Kasumi-1 (cell line): ENCODE measurements at places on chromosomes 6 and 20.

DNA sequence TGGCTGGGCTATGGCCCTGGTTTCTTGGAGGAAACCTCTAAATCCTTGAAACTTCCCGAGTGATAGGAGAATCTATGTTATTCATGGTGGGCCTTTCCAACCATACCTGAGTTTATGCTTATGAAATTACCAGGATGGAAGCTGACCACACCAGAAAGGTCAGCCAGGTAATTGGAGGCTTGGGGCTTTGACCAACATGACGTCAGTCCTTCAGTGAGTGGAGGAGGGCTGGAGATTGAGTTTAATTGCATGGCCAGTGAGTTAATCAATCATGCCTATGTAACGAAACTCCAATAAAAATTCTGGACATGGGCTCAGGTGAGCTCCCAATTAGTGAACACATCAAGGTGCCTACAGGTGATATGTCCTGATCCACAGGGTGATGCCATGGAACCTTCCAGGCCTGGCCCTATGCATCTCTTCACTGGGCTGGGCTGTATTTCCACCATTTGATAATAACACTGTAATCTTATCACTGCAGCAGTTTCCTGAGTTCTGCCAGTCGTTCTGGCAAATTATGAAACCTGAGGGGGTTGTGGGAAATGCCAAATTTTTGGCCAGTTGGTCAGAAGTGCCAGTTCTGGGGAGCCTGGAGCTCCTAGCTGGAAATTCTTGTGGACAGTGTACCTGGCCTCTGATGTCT is 106.5 kb downstream of the CDH26 start:
- DNase-seq: no peak

- no peak for DNase-seq
Observed at GRCh38 chr20:50037123-50037522, 54.3 kb downstream of the SNAI1 start.

GRCh38 chr6:133681891-133682290 is 207.0 kb upstream of the TCF21 start:
- no peak for DNase-seq

DNA sequence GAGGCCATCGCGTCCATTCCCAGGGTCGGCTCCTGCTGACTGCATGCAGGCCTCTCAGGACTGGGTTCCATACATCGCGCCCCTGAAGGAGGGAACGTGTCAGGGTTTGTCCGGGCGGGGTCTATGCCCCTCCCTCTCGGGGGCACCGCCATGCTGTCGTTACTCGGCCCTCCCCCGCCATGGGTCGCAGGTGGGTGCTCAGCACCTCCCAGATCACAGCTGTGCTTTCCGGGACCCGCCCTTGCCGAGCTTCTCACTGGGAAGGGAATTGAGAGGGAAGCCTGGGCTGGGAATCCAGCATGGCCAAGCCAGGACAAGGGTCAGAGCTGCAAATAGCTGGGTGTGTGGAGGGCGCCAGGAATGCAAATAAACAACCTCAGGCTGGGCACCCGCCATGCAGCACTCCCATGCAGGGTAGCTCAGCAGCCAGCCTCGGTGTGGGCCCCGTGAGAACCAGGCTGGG is at the start of gene FRMD1:
Gene FRMD1, minus strand, starts transcription at position 270 of the 463 bp plus-strand sequence. Its CDS starts 118 bp downstream, at position 152.
- no peak for DNase-seq

DNA sequence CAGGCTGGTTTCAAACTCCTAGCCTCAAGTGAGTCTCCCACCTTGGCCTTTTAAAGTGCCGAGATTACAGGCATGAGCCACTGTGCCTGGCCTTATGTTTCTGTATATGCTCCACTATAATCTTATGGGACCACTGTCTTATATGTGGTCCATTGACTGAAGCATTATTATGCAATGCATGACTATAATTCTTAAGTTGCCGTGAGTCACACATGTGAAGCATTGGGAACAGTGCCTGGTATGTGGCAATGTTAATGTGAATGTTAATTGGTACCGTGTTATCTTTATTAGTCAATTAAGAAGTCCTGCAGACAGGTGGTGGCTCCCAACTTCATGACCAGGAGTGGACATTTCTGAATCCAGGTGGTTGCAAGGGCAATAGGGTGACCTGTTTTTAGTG is 14.7 kb upstream of the ASXL1 start:
- DNase-seq: no peak

- no peak for DNase-seq
Observed at GRCh38 chr6:85892346-85892745, 249.7 kb upstream of the SYNCRIP start.

DNA sequence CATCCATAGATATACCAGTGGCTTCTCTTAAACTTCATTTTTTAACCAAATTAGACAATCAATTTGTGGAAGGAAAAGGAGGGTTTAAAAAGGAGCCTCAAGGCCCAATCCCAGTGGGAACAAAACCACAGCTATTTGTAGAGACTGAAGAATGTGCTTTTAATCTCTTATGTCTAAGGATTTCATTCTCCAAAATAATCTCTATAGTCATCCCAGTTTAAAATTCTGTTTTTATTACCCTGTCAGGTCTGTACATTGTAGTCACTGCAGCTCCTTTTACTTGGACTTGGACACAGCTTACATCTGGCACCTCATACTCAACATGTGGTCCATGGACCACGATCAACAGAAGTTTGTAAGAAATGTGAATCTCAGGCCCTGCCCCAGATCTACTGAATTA is 152.1 kb upstream of the STMND1 start:
- DNase-seq: no peak

DNA sequence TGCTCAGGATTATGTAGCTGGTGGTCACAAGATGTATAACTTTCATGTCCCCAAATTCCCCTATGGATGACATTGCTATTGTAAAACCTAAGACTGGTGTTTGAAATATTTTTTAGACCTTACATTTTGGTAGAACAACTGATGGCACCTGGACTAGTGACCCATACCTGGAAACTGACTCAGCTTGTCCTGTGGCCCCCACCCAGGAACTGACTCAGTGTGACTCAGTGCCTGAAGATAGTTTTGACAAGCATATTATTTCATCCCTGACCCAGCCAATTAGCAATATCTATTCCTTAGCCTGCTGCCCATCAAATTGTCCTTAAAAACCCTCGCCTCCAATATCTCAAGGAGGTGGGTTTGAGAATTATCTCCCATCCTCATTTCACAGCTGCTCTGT is 90.9 kb upstream of the GRIK2 start:
- DNase-seq: no peak

GRCh38 chr20:54025251-54025771 is 45.1 kb downstream of the BCAS1 start:
- no peak for DNase-seq

DNA sequence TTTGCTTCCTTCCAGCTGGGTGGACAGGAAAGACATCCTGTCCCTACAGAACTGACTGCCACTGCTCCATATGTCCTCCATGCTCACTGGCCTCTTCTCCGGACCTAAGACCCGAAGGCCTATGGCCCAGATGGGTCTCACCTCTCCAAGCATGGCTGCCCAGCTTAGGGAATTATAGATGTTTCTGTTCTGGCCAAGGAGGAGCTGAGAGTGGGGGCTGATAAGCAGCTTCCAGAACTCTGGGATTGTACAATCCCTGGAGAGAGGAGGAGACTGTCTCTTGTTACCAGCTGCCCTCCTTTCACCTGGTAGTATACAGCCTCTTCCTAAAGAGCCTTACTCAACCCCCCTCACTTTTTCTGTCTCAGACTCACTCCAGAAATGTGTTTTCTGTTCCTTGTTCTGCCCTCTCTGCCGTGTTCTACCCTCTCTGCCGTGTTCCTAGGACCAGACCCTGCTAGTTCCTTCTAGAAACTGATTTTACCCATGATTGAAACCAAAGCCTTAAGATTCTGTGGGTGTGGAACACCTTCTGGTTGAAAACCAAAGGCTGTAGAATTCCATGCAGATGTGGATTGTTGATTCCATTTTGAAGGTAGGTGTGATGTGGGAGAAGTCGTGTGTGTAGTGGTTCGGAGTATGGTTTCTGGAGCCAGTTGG is 28.7 kb downstream of the ANKS1A start:
- no peak for DNase-seq

GRCh38 chr6:120352491-120352890 is 981.8 kb downstream of the TBC1D32 start:
- no peak for DNase-seq

- peak; percentile 84 for DNase-seq
Observed at GRCh38 chr6:154156135-154156896, 117.3 kb downstream of the OPRM1 start.

GRCh38 chr6:137349856-137350830 is 131.0 kb upstream of the IFNGR1 start:
- DNase-seq: no peak

DNA sequence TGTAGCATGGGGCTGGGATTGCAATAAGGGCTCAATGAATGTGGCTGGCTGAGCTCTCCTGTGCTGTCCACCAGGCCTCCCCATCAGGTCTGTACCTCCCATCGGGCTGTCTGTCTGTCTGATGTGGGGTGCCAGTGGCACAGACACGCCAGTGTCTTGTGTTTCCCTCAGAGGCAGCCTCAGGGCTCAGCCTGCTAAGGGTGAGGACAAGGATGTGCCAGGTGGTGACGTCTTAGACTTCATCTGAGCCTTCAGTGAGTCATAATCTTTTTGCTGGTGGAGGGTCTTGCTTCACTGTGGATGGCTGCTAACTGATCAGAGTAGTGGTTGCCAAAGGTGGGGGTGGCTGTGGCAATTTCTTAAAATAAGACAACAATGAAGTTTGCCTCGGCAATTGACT is 194.7 kb downstream of the NRN1 start:
- no peak for DNase-seq

GRCh38 chr20:54127855-54128574 is 45.8 kb downstream of the CYP24A1 start:
- no peak for DNase-seq

GRCh38 chr6:37507077-37507476 is 7.4 kb upstream of the CCDC167 start:
- DNase-seq: no peak

GRCh38 chr6:5151955-5152401 is 66.8 kb downstream of the PPP1R3G start:
- DNase-seq: no peak

- peak; percentile 60 for DNase-seq
Observed at GRCh38 chr6:34521463-34522285, 34.5 kb downstream of the SPDEF start.

DNA sequence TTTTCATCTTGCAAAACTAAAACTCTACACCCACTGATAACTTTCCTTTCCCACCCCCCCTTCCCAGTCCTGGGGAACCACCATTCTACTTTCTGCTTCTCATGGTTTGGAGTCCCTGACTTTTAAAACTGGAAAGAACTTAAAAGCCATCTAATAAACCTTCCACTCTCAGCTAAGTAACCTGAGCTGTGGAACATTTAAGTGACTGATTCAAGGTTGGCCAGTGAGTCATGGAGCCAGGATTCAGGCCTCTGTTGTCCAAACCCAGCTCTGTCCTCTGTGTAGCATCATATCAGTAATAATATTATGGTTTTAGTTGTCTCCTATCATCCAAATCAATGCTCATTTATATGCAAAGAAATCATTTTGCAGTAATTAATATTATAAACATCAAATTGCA is 176.0 kb upstream of the NT5E start:
- DNase-seq: no peak

DNA sequence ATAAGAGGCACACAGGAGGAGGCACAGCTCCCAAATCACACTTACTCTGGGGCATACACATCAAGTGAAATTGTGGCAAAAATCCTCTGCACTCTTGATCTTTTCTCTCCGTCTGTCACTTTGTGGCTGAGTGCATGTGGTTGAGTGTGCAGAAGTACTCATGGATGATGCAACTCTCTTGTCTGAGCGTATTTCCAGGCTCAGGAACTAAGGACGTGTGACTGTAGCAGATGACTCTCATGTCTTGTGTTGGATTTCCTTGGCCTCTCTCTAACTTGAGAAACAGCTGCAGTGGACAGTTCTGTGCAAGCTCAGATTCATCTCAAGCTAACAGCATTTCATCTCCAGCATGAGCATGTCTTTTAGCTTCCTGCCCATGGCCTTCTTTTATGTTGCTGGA is 245.4 kb upstream of the FLRT3 start:
- peak; percentile 58 for DNase-seq

- no peak for DNase-seq
Observed at GRCh38 chr6:72219536-72219935, 333.2 kb downstream of the RIMS1 start.

DNA sequence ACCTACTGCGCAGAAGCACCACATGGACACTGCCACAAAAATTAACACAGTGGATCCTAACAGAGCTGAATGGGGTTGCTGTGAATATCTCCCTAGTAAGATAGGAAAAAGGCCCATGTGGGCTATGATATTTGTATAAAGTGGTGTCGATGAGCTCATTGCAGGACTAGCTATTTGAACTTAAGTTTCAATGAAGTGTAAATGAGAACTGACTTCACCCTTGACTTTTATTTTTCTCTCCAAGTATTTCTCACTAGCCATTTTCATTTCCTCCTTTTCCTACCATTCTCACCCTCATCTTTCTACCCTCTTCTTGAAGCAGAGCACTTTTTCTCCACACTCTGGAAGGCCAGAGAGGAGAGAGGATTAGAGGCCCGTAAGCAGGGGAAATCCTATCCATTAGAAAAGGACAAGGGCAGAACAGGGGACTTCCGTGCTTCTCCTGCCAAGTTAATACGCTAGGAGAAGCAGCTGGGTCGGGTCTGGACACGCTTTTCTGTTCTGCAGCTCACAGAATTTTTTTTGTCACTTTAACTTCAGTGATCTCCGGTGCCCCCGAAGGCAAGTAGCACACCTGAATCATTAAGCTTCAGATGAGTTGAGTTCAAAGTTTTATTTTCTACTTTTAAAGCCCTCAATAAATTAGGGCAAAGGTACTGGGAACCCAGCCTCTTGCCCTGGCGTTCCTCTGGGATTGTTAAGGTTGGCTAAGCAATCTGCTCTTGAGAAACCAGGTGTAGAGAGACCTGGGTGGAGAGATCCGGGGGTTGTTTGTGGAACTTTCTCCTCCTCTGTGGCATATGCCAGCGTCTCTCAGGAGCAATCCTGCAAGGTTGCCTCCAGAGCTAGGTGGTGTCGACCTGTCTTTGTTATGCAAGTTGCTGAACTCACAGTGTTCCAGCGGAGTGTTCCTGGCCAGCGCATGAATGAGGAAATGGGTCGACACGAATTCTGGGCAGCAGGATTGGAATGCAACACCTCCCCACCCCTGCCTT is 56.2 kb upstream of the ARID1B start:
- DNase-seq: no peak

DNA sequence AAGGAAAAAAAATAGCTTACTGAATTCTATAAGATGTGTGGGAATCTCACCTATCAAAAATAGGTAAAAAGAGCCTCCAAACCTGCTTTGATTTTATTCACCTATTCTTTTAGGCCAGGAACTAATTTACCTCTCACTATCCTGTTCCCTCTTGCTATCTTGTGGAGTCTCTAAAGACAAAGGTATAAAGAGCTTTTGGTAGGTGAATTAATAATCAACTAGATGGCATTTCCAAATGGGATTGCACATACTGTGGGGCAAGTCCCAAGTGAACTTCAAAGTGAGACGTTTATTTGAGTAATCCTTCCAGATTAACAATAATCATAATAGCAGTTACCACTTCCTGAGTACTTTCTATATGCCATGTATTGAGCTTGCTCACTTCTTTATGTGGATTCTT is 2.8 kb downstream of the FAM8A1 start:
- DNase-seq: no peak

DNA sequence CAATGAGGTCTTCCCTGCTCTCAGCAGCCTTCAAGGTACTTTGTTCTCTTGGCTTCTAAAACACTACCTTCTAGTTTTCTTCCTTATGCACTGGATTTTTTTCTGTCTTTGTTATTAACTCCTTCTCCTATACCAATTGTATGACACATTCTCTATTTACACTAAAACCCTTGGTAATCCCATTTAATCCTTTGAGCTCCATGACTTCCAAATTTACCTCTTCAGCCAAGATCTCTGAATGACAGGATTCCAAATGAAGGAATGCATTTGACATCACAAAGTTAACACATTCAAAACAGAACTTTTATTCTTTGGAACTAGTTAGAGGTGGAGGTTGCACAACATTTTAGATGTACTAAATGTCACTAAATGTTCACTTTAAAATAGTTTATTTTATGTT is 86.6 kb upstream of the SAMD5 start:
- no peak for DNase-seq
